ENCODE measurements at places on chromosomes 7 and 10. TPM values are rescaled to one million over a fixed set of nuclear protein-coding genes. Genes with fewer than 3 reads are reported as not detected.
A peak's percentile ranks its signal among the peaks of the same experiment; 100 is the strongest.

- DNase-seq: no peak
These were observed 48.9 kb downstream of the VOPP1 start for GRCh38 chr7:55523366-55523765.

- DNase-seq: peak; percentile 56
These were observed 39.8 kb upstream of the TRIM8 start for GRCh38 chr10:102604439-102604841.

- DNase-seq: no peak
These were observed 1.3 kb downstream of the ABCB1 start for GRCh38 chr7:87599336-87599735.

DNA sequence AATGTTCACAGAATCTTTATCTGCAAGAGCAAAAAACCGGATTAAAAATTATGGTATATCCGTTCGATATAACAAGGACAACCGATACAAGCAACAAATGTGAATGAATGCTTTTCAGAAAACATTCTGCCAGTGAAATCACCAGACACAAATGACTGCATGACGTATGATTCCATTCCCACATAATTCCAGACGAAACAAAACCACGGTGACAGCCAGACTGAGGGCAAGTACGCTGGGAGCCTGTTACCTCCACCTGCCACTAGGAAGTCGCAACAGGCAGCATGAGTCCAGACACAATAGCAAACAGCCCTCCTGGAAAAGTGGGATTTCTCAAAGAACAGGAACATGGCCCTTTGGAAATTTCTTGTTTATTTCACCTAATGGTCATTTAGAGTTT lies 41.7 kb downstream of the MAD1L1 start:
- DNase-seq: no peak

DNA sequence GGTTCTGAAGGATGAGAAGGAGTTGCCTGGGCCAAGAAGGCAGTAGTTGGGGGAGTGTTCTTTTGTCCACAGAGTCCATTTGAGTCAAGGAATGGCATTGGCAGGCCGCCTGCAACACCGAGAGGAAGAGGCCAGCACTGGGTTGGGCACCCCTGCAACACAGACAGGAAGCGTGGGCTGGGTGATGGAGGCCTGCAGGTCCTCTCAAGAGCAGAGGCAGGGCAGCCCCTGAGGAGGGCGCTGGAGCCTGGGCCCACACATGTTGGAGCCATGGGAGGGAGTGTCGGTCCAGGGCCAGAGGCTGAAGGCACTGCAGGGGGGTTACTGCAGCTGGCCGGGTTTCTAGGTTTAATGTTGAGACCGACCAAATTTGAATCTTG lies 137.3 kb downstream of the PTPN20 start:
- DNase-seq: no peak

GRCh38 chr10:85557077-85557476 lies 809.5 kb downstream of the GRID1 start:
- no peak for DNase-seq

GRCh38 chr7:1961701-1962276 lies 271.0 kb downstream of the MAD1L1 start:
- DNase-seq: no peak

DNA sequence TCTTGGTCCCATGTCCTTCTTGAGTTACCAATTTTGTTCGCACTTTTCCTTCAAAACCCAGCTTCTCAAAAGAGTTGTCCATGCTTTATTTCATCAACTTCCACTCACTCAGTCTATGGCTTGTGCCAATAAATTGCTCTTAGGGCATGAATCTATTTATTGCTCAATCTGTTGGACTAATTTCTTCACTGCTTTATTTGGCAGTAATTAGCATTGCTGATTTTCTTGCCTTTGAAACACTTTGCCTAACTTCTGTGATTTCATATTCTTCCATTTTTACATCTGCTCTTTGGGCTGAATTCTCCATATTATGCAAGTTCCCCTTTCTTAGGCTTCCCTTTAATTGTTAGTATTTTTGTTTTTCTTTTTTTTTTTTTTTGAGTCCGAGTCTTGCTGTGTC lies 16.8 kb downstream of the DLD start:
- no peak for DNase-seq

DNA sequence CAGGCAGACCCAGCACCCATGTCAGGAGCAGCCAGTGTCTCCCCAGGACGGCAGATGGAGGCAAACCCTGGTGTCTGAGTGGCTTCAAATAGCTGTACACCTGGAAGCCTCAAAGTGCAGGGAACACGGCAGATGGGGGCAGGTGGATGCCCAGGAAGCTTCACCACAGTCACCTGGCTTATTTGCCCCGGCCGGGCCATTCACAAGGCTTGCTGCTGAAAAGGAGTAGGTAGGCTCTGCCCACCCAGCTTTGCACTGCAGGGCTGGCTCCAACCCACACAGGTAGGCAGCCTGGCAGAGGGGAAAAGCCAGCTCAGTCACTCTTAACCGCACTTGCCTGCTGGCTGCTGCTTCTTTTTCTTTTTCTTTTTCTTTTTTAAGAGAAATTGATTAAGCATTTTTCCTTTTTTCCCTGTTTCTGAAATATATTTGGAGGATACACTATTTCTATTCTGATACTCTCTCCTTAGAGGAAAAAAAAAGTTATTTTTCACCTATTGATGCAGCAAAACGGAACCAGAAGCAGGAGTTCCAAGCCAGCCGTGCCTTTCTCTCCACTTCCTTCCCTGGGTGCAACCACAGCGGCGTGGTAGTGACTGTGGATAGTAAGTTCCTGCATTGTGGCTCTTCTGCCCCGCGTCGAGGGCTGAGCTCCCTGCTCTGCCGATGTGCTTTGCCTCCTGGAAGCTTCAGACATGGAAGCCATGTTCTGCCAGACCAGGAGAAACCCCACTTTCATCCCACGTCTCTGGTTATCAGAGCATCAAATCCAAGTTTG lies 118.3 kb downstream of the KLF6 start:
- no peak for DNase-seq

- DNase-seq: peak; percentile 90
These were observed 6.8 kb upstream of the TAS2R40 start for GRCh38 chr7:143214789-143215679.

GRCh38 chr10:44873160-44873559 lies 38.0 kb upstream of the TMEM72 start:
- no peak for DNase-seq

GRCh38 chr10:129078746-129079145 lies 388.3 kb upstream of the MGMT start:
- no peak for DNase-seq

Gene AKR1C8
- not detected for total RNA-seq

Gene POLR3A
- total RNA-seq: 18.3 TPM

Gene GIMAP5
- total RNA-seq: 28.6 TPM

Gene MOSPD3
- 21.2 TPM for total RNA-seq

Gene GDF2
- total RNA-seq: not detected

Gene ACBD7
- total RNA-seq: not detected
